ENCODE measurements at places on chromosomes 13 and 19.

- DNase-seq, result no peak
Measured at GRCh38 chr19:39966617-39967016, 4.3 kb upstream of the PSMC4 start.

DNA sequence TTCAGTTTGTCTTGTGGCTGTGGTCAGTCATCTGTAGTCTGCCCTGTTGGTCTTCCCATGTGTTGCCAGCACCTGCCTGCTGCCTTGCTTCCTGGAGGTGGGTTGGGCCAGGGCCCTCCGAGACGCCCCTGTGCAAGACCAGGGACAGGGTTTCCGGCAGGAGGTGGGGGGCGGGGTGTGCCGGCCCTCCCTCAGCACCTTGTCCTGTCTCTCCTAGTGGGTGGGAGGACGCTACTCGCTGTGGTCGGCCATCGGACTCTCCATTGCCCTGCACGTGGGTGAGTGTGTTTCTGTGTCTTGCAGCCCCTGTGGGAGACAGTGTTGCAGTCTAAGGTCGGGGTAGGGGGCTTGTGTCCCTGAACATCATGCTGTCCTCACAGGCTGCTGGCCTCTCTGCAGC is 11.2 kb upstream of the PDCD2L start:
- no peak for DNase-seq

DNA sequence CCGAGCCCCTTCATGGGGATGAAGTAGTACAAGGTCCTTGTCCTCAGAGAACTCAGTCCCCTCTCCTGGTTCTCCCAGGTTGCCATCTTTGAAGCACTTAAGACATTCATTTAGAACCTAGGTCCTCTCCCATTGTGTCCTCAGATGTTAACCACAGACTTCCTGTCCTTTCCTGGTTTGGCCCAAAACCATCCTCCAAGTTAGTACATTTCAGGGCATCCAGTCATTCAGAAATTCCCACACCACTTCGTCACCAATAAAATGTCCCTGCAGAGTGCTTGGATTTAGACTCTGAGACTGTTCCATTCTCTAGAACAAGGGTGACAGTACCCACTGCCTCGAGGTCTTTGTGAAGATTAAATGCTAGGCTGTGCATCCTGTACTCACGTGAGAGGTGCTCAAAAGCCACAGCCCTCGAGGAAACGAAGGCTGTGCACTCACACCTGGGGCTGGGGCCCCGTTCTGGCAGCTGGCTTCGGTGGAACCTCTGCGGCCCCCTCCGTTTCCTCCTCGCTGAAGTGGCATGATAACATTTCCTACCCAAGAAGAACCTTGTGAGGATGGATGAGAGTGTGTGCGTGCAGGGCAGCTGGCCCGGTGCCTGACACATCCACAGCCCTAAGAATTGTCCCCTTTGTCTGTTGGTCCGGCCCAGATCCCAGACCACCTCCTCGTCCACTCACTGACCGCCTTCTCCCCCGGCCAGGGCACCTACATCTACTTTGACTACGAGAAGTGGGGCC is 4.7 kb downstream of the LENG1 start:
- no peak for DNase-seq

GRCh38 chr13:67538906-67539305 is 308.8 kb upstream of the PCDH9 start:
- no peak for DNase-seq

Measured in stimulated activated CD4-positive, alpha-beta T cell treated with anti-CD3 and anti-CD28 coated beads, TNF-alpha, amount 100 ng/mL, for 4 hours (primary cell).